ENCODE measurements at places on chromosomes 7 and 10.

GRCh38 chr10:112843623-112844022, 106.4 kb upstream of the TCF7L2 start:
- no peak for DNase-seq

DNA sequence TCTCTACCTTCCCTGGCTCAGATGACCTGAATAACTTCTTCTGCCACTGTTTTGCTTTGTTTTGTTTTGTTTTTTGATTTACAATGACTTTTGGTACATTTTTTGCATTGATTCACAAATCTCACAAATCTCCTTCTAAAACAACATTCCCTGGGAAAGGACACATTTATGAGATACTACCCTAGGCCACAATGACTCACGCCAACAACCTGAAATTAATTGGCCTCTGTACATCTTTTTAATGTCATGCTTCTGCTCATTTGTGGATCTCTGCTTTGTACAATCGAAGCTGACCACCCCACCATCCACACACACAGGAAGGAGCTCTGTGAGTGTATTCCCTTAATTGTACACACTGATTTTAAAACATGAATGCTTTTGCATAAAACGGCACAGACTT, 156.7 kb upstream of the PFKP start:
- no peak for DNase-seq

- no peak for DNase-seq
These were observed 116.8 kb downstream of the PDE1C start for GRCh38 chr7:31953432-31953831.

GRCh38 chr7:103025341-103025740, 49.3 kb downstream of the FBXL13 start:
- no peak for DNase-seq

DNA sequence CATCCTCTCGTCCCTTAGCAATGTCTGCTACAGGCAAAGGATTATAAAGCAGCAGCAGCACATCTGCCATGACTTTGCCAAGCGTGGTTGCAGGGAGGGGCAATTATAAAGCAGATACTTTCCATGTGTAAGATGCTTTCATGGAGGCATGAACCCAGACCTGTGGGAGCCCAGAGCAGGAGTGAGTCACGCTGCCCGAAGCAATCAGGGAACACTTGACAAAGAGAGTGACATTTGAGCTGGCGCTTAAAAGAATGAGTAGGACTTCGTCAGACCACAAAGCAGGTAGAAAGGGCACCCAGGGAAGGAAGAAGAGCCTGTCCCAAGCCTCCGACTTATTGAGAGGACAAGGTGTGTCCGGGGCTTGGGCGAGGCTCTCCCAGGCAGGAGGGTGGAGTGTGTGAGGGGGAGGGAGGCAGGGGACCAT, 147.2 kb downstream of the MYOF start:
- DNase-seq: no peak

DNA sequence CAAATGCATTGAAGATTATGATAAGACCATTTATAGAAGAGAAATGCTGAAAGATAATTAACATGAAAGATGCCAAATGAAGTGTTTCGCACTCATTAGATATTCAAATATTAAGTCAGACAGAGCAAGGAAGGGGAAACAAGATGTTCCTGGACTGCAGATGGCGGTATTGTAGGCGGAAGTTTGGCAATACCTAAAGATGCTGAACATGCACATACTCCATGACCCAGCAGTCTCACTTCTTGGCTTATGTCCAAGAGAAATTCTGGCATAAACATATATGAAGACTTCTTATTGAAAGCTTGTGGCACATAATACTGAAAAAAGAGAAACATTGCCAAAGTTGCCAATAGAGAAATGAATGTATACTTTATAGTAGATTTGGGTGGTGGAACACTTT, 325.4 kb upstream of the SEMA3C start:
- DNase-seq: no peak

GRCh38 chr7:155836216-155837125, 24.2 kb upstream of the SHH start:
- DNase-seq: no peak

DNA sequence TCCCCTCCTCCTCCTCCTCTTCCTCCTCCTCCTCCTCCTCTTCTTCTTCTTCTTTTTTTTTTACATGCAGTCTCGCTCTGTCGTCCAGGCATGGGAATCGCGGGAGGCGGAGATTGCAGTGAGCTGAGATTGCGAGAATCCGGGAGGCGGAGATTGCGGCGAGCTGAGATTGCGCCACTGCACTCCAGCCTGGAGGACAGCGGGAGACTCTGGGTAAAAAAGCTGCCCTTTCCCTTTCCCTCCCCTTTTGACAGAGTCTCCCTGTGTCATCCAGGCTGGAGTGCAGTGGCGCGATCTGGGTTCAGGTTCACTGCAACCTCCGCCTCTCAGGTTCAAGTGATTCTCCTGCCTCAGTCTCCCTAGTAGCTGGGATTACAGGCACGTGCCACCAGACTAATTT, 168.1 kb upstream of the MALRD1 start:
- DNase-seq: no peak

DNA sequence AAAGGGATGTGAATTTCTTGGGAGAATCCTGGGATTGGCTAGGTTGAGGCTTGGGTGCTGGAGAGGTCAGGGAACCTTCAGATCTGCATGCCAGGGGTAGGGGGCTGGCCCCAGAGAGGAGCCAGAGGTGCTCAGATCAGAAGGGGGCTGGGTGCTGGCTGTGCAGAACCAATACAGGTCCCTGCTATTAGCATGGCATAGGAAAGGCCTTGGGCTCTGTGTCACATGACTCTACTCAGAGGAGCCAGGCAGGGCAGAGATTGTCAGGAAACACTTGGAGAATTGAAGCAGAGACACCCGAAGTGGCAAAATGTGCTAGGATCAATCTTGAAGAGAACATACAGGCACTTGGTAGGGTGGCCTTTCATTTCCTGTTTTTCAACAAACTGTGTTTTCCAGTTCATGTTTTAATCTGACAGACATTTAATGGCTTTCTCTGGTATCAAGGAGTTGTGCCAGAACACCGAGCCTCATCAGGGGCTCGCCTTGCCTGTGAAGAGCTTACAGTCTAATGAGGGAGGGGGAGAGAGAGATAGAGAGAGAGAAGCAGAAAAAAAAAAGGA, 498.9 kb downstream of the RPS24 start:
- no peak for DNase-seq

- DNase-seq: no peak
These were observed 66.0 kb downstream of the CHCHD3 start for GRCh38 chr7:133015888-133016287.

- no peak for DNase-seq
These were observed 84.3 kb upstream of the PHF14 start for GRCh38 chr7:10889266-10889898.

GRCh38 chr7:100686822-100687211, 7.2 kb downstream of the GIGYF1 start:
- DNase-seq: no peak

DNA sequence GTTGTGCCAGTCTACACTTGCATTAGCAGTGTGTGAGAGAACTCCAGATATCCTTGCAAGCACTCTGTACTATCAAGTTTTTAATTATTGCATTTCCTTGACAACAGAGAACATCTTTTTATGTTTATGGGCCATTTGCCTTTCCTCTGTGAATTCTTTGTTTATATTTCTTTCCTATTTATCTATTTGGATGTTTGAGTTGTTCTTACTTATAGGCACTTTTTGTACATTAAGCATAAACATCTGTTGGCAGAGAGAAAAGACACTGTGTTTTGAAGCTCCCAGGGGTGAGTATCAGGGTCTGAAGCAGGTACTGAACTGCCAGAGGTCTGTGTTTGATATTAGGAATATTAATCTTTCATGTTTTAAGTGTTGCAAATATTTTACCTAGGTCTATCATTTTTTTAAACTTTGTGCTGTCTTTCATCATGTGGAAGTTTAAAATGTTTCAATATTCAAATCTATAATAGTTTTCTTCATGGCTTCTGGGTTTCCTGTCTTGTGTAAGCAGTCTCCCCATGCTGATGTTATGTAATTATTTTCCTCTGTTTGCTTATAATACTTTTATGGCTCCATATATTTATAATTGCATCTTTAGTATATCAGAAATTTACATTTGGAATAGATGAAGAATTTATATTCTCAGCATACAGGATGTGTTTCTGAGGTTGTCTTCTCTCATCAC, 17.7 kb upstream of the PDCD4 start:
- DNase-seq: no peak

- no peak for DNase-seq
These were observed 163.8 kb upstream of the PRSS1 start for GRCh38 chr7:142585425-142585824.

GRCh38 chr7:22564511-22565045, 64.6 kb upstream of the STEAP1B start:
- no peak for DNase-seq

- DNase-seq: no peak
These were observed 46.9 kb downstream of the EGFR start for GRCh38 chr7:55065511-55066229.

DNA sequence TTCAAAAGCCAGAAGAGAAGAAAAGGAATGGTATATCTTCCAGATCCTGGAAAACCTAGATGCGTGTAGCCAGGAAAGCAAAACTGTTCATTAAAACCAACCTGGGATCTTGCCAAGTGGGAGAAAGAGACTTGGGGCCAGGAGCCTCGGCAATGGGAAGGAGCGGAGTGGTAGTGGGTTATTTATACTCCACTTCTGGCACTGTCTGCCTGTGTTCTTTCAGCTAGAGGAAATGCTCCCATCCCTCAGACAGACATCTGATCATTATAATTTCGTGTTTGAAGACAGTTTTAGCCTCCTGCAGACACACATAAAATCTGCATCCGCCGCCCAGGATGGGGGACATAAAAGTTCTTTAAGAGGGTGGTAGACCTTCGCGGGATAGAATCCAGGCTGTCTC, 421.6 kb downstream of the RPS24 start:
- DNase-seq: no peak

GRCh38 chr10:11712744-11713143, 29.4 kb upstream of the ECHDC3 start:
- no peak for DNase-seq

GRCh38 chr10:69955211-69955805, 97.3 kb upstream of the MACROH2A2 start:
- no peak for DNase-seq

DNA sequence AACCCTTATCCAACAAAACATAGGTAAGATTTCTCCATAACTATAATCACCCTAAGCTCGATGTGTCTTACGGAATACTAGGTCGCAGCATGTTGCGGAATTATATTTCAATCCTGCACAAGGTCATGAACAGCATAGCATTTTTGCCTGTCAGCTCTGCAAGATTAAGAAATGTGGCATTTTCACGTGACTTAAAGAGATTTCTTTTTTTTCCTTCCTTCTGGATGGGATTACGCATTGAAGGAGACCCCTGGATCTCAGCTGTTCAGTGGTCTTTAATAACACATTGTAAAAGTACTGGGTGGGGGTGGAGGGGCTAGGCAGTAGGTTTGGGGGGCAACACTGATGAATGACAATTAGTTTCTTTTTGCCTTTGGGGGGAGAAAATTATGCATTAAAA, 106.7 kb downstream of the CUBN start:
- no peak for DNase-seq

GRCh38 chr7:151488096-151488495, 31.6 kb downstream of the RHEB start:
- DNase-seq: no peak

GRCh38 chr7:43195256-43195655, 82.8 kb downstream of the HECW1 start:
- DNase-seq: no peak

All from hypothalamus (tissue), 51 donors.